ENCODE measurements at places on chromosomes 16 and 17. TPM values are rescaled to one million over a fixed set of nuclear protein-coding genes. Genes with fewer than 3 reads are reported as not detected.

CMTM1 gene
- total RNA-seq, result 2.1 TPM

AIPL1 gene
- not detected for total RNA-seq

TBC1D3 gene
- total RNA-seq, result not detected

TMC7 gene
- total RNA-seq, result 2.2 TPM

IRX3 gene
- 0.63 TPM for total RNA-seq

CDT1 gene
- total RNA-seq, result 4.3 TPM

DNASE1L2 gene
- total RNA-seq, result 0.26 TPM

CCP110 gene
- 7.3 TPM for total RNA-seq

CACNG1 gene
- not detected for total RNA-seq

P2RX1 gene
- total RNA-seq, result not detected

CNGB1 gene
- not detected for total RNA-seq

C17orf78 gene
- not detected for total RNA-seq

DHRS7C gene
- total RNA-seq, result not detected

CCL11 gene
- total RNA-seq, result not detected

SLX1A gene
- 52.4 TPM for total RNA-seq

MRC2 gene
- 13.9 TPM for total RNA-seq

GNG13 gene
- total RNA-seq, result not detected

SLC12A3 gene
- total RNA-seq, result not detected

PVALEF gene
- total RNA-seq, result not detected

PRRT2 gene
- total RNA-seq, result not detected

PYY gene
- not detected for total RNA-seq

TMIGD1 gene
- total RNA-seq, result not detected

NHERF2 gene
- total RNA-seq, result 64.6 TPM

PRSS22 gene
- not detected for total RNA-seq

EVI2B gene
- 0.13 TPM for total RNA-seq

NEUROD2 gene
- total RNA-seq, result not detected

TOM1L1 gene
- not detected for total RNA-seq

KRT13 gene
- not detected for total RNA-seq

ATP2A1 gene
- 0.13 TPM for total RNA-seq

ADGRG3 gene
- total RNA-seq, result 9.2 TPM

NPIPB9 gene
- total RNA-seq, result 1.3 TPM

CCL5 gene
- total RNA-seq, result 0.39 TPM

MYH8 gene
- total RNA-seq, result not detected

CUEDC1 gene
- 3.9 TPM for total RNA-seq

KRTAP3-2 gene
- total RNA-seq, result not detected
